ENCODE measurements at places on chromosomes 5 and 9.

DNA sequence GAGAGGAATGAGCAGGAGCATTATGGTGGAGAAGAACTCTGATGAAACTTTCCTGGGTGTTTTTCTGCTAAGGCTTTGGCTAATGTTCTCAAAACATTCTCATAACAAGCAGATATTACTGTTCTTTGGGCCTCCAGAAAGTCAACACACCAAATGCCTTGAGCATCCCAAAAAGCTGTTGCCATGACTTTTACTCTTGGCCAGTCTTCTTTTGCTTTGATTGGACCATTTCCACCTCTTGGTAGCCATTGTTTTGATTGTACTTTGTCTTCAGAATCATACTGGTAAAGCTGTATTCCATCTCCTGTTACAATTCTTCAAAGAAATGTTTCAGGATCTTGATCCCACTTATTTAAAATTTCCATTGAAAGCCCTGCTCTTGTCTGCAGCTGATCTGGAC, 139.6 kb downstream of the MAN2A1 start:
- no peak for DNase-seq

- DNase-seq = no peak
Observed at GRCh38 chr5:1570975-1571374, 47.2 kb upstream of the LPCAT1 start.

GRCh38 chr5:160925281-160925680, 73.3 kb upstream of the ATP10B start:
- DNase-seq = no peak

DNA sequence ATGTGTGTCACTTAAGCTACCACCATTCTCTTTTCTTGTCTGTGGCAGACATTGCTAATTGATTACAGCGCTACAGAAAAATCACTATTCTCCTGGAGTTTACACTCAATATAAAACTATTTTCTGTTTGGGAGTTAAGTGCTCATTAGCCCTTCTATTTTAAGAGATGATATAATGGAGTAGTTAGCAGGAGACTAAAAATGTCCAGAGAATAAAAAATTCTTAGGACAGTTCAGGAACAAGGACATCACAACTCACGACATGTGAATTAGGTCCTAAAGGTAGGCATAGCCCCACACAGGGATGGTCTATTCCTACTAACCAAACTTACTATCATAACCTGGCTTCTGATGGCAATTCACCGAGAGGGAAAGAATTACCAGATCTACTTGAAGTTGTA, 258.5 kb downstream of the KIAA0825 start:
- DNase-seq = no peak

GRCh38 chr5:102819634-102820033, 64.5 kb downstream of the PAM start:
- no peak for DNase-seq

GRCh38 chr9:134661791-134662142, 20.2 kb downstream of the COL5A1 start:
- no peak for DNase-seq

DNA sequence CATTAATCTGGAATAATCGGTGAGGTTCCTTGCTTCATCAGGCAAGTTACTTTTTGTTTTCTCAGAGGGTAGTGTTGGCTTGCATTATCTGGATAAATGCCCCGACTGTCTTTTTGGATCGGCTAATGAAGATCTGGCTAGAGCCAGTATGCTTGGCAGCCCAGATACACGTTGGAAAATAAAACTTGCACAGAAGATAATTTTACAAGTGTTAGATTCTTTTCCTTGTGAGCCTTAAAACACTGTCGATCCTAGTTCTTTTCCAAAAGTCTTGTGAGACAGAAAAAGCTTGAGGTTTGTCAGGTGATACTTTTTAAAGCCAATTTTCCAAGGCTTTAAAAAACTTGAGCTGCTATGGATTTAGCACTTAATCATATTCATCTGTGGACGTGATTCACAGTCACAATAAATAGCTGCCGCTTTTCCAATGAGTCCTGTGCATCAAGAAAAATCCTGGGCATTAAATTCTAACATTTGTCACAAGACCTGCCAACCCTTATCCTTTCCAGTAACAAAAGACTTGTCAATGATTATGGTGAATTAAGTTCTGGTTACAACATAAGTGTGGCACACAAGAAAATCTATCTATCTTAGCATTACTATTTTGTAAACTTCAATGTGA, 68.5 kb downstream of the PRLR start:
- DNase-seq = no peak

- peak; percentile 43 for DNase-seq
Observed at GRCh38 chr5:93748875-93749397, 7.5 kb upstream of the POU5F2 start.

Data from inflammatory macrophage treated with lipopolysaccharide for 4 hours (primary cell).